Subcutaneous adipose tissue (tissue), 4 donors: ENCODE measurements at places on chromosomes 5 and 9. TPM values are rescaled to one million over a fixed set of nuclear protein-coding genes. Genes with fewer than 3 reads are reported as not detected.

Gene FBXW2
- 46.6 TPM for total RNA-seq

Gene OBP2B
- not detected for total RNA-seq

Gene OTP
- total RNA-seq, result not detected

Gene CTXN3
- not detected for total RNA-seq

Gene PAEP
- total RNA-seq, result not detected

Gene NR5A1
- not detected for total RNA-seq

Gene ADAMTSL1
- 12.6 TPM for total RNA-seq

Gene BTNL8
- not detected for total RNA-seq

Gene LRRC26
- total RNA-seq, result not detected

Gene TNC
- total RNA-seq, result 17.3 TPM

Gene C9orf50
- total RNA-seq, result not detected

Gene CSF2
- total RNA-seq, result not detected

Gene INSL6
- not detected for total RNA-seq

Gene SLC22A4
- total RNA-seq, result 0.66 TPM

Gene SEC24A
- total RNA-seq, result 19.2 TPM

Gene TRPM6
- 0.65 TPM for total RNA-seq

Gene FANCG
- total RNA-seq, result 13.0 TPM

Gene PCDHGB2
- 5.3 TPM for total RNA-seq

Gene GPR150
- 0.33 TPM for total RNA-seq

Gene PCDHB13
- total RNA-seq, result 3.1 TPM

Gene SPOUT1
- 25.6 TPM for total RNA-seq

Gene BTNL3
- total RNA-seq, result not detected

Gene FAM169A
- total RNA-seq, result 2.3 TPM

Gene PTPDC1
- total RNA-seq, result 11.9 TPM

Gene CA9
- total RNA-seq, result not detected

Gene PCDHGA10
- 4.4 TPM for total RNA-seq

Gene PTGDS
- total RNA-seq, result 57.3 TPM

Gene CCDC69
- 204 TPM for total RNA-seq

Gene C5orf52
- not detected for total RNA-seq

Gene GFPT2
- total RNA-seq, result 43.5 TPM

Gene MARVELD2
- total RNA-seq, result 0.49 TPM

Gene SLC27A6
- not detected for total RNA-seq

Gene PPP3R2
- not detected for total RNA-seq

Gene REEP5
- 122 TPM for total RNA-seq

Gene MYMK
- total RNA-seq, result not detected

Gene CORO2A
- total RNA-seq, result 0.82 TPM

Gene LCN9
- total RNA-seq, result not detected

Gene FOXD4L5
- total RNA-seq, result not detected

Gene ARHGEF28
- total RNA-seq, result 9.9 TPM

Gene LCP2
- total RNA-seq, result 45.8 TPM

Gene TRMT10B
- 5.6 TPM for total RNA-seq

Gene ACTBL2
- total RNA-seq, result not detected

Gene DUSP1
- total RNA-seq, result 756 TPM

Gene SYK
- total RNA-seq, result 10.2 TPM

Gene FOXI1
- total RNA-seq, result not detected

Gene PCDHGC4
- 1.0 TPM for total RNA-seq

Gene PCDHB4
- total RNA-seq, result 2.0 TPM

Gene VCAN
- 101 TPM for total RNA-seq

Gene EGFLAM
- total RNA-seq, result 68.9 TPM

Gene ISL1
- total RNA-seq, result not detected

Gene LRRC19
- not detected for total RNA-seq

Gene DRD1
- total RNA-seq, result 0.17 TPM

Gene ORM2
- total RNA-seq, result not detected

Gene FBXL7
- 9.5 TPM for total RNA-seq

Gene EPB41L4B
- total RNA-seq, result 30.8 TPM

Gene PLPP1
- 340 TPM for total RNA-seq

Gene PRRX2
- 1.7 TPM for total RNA-seq

Gene PCDHGA12
- total RNA-seq, result 4.8 TPM
